ENCODE measurements at places on chromosomes 1 and 21.

GRCh38 chr1:176820391-176821031 is 344.0 kb downstream of the ASTN1 start:
- no peak for DNase-seq

GRCh38 chr1:65265651-65266351 is 43.5 kb upstream of the DNAJC6 start:
- DNase-seq: no peak

DNA sequence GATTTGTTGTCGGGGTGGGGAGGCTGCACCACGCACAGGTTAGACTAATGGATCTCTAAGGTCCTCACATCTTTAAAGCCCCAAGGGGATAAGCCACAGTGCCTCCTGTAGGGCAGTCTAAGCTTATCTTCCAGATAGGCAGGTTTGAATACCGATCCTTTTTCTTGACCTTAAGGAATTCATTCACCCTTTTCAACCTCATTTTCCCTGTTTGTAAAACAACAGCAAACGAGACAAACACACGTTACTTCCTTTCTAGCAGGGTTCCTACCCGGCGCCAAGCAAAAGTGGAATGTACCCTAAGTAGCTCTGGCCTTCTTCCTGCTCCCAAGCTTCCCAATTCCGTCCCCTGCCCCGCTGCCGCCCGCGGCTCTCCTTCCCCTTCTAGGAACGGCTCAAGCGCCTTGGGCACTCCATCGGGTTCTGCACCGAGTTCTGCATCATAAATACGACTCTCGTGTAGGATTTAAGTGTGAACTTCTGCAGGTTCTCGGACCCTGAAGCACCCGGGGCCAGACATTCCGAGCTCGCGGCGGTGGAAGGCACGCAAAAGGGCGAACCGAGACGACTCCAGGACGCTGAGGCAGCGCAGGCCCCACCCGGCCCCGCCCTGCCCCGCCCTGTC is 548 bp upstream of the CDC20 start:
- no peak for DNase-seq

- no peak for DNase-seq
Measured at GRCh38 chr1:30670240-30671060, 52.9 kb downstream of the MATN1 start.

All from stimulated activated CD8-positive, alpha-beta memory T cell treated with anti-CD3 and anti-CD28 coated beads, Interleukin-4, amount 100 ng/mL, for 1 hour (primary cell).